ENCODE measurements at places on chromosomes 16 and 17. TPM values are rescaled to one million over a fixed set of nuclear protein-coding genes. Genes with fewer than 3 reads are reported as not detected.
A peak's percentile ranks its signal among the peaks of the same experiment; 100 is the strongest.

DNA sequence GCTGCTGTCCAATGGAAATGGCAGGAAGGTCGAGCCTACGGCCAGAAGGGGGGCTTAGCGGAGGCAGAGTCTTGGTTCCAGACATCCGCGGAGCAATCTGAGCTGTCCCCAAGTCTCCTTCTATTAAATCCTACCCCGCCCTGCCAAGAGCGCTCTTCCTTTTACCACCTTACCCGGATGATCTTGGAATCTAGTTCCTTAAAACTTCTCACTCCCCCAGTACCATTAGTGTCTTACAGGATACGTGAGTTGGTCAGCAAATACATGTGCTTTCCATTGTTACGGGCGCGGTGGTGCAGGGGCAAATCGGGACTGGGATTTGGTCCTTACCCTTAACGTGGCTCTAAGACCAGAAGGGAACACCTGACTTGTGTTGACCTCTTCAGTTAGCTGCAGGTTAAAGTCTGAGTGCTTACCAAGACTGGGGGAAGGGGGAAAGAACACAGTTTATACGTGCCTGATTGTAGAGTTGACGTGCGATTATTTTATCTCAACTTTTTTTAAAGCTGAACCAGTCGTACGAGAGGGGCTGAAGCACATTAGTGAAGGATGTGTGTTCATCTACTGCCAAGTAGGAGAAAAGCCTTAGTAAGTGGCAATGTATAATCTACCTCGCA lies 495 bp downstream of the TXNDC17 start:
- no peak for DNase-seq

- no peak for DNase-seq
Observed at GRCh38 chr17:72942579-72942978, 149.9 kb downstream of the SLC39A11 start.

DNA sequence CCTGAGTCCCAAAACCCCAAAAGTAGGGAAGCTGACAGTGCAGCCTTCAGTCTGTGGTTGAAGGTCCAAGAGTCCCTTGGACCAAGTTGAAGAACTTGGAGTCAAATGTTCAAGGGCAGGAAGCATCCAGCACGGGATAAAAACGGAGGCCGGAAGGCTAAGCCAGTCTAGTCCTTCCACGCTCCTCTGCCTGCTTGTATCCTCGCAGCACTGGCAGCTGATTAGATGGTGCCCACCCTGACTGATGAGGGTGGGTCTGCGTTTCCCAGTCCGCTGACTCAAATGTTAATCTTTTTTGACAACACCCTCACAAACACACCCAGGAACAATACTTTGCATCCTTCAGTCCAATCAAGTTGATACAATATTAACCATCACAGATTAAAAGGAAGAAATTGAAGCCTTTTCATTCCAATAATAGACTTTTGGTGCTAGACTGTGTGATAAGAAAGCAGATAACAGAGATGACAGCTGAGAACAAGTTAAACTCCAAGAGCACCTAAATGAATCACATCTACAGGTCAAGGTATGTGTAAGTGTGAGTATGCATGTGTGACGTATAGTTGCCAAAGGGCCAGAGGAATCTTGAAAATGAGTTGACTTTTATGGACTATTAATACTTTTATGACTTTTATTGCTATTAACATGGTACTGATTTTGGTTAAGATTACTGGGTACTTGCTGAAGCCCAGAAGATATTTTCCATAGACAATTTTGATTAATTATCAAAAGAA lies 933.5 kb upstream of the SOX9 start:
- no peak for DNase-seq

GRCh38 chr17:64083563-64084085 lies 46.3 kb downstream of the ERN1 start:
- DNase-seq, result no peak

DNA sequence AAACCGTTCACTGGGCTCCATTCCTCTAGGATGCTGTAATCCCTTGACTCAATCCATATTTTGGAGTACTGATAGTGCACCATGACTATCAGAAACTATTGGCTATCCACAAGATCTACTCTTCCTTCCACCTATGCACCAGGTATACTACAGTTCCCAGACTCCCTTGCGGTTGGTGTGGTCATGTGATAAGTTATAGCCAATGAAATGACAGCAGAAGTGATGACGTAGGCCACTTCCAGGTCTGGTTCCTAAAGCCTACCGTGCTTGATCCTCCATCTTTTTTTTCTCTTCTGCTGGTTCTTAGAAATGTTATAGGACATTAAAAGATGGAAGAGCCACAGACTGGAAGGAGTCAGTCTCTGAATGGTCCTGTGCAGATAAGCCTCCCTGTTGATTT lies 278.8 kb upstream of the C16orf82 start:
- DNase-seq, result no peak

- no peak for DNase-seq
Observed at GRCh38 chr16:31079342-31079944, 5.2 kb downstream of the ZNF646 start.

DNA sequence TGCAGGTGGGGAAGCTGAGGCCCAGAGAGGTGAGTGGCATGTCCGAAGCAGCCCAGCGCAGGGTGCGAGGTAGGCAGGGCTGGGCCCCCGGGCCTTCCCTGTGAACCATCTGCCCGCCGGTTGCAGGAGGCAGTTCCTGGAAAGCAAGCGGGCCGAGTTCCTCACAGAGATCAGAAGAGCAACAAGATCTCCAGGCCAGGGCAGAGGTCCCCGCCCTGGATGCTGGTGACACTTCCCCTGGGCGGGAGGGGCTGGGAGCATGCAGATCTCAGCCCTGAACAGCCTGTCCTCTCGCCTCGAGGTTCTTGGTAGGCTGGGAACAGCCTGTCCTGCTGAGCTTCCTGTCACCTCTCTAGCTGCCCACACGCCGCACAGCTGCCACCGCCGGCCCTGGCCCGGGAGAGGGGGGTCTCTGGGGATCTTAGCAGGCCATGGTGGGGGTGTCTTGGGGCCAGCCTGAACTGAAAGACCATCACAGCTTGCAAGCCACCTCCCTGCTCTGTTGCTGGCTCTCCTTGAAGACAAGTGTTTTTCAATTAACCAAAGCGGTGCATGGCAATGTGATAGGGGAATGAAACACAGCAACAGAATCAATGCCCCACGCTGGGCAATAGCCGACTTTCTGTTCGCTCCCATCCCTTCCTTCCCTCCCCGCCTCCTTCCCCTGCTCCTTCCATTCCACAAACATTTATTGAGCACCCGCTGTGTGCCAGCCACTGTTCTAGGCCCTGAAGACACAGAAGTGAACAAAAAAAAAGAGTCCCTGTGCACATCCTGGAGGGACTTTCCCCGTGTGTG lies 31.7 kb downstream of the SOCS1 start:
- DNase-seq, result peak; percentile 85

- no peak for DNase-seq
Observed at GRCh38 chr16:734208-734980, 6.4 kb downstream of the CIAO3 start.

DNA sequence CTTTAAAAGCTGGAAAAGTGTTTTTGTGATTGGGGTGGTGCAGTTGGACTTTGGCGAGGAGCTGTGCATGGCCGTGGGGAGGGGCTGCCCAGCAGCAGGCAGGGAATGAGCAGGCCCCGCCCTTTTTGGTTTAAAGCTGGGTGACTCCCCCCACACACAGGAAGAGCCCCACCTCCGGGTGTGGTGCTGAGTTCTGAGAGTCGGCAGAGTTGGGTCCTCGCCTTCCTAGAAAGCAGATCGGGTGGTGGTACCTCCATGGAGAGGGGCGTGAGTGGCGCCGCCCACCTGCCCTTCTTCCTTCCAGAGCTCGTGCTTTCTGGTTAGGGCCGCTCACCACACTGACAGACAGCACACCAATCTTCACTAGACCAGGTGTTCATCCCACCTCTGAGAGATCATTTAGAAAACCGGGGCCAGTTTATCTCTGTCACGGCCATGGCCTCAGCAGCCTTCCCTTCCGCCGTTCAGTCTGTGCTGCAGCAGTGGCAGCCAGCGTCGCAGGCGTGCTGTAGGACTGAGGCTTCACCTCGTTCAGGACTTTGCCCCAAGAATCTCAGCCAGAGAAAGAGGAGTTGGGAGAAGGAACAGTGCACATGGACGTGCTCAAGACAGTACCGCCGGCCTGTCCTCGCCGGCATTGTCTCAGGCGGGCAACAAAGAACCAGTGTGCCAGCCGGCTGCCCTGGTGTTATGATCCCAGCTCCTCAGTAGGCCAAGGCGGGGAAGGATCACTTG lies 144.0 kb upstream of the CHMP6 start:
- peak; percentile 88 for DNase-seq

- DNase-seq, result no peak
Observed at GRCh38 chr16:49653173-49653570, 202.7 kb downstream of the ZNF423 start.

- no peak for DNase-seq
Observed at GRCh38 chr17:64218066-64218465, 45.0 kb downstream of the TEX2 start.

GRCh38 chr16:75217389-75217851 lies 1.4 kb upstream of the CTRB1 start:
- DNase-seq, result no peak

GRCh38 chr17:74148446-74148845 lies 55.0 kb upstream of the RPL38 start:
- no peak for DNase-seq

- DNase-seq, result no peak
Observed at GRCh38 chr16:11510178-11510973, 76.3 kb downstream of the LITAF start.

DNA sequence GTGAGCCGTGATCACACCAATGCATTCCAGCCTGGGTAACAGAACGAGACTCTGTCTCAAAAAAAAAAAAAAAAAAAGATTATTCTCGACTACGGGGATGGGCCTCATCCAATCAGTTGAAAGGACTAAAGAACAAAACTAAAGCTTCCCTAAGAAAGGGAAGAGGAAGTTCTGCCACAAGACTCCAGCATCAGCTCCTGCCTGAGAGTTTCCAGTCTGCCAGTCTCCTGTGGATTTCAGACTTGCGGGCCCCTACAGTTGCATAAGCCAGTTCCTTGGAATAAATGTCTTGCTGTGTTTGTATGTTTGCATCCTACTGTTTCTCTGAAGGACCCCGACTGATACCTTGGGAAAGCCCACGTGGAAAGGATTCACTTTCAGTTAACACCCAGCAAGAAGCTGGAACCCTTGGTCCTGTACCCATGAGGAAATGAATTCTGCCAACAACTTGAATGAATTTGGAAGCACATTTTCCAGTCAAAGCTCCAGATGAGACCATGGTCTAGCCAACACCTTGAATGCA lies 26.3 kb upstream of the FZD2 start:
- DNase-seq, result no peak

GRCh38 chr17:48608494-48608834 lies 2.4 kb downstream of the HOXB7 start:
- no peak for DNase-seq

GRCh38 chr16:1597154-1597553 lies 14.7 kb downstream of the IFT140 start:
- no peak for DNase-seq

DNA sequence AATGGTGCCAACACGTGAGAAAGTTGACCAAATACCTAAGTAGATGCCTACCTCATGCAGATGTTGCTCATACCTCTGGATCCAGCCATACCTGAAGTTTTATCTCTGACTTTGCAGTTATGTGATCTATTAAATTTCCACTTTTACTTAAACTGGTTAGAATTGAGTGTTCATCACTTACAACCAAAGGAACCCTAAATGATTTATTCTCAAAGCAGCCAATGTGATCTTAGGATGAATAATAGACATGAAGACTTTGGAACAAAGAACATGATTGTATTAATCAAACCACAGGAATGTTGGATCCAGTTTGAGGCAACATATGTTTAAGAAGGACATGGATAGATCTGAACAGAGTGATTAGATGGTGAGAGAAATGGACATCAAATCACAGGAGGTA lies 68.7 kb downstream of the IRX6 start:
- DNase-seq, result no peak

DNA sequence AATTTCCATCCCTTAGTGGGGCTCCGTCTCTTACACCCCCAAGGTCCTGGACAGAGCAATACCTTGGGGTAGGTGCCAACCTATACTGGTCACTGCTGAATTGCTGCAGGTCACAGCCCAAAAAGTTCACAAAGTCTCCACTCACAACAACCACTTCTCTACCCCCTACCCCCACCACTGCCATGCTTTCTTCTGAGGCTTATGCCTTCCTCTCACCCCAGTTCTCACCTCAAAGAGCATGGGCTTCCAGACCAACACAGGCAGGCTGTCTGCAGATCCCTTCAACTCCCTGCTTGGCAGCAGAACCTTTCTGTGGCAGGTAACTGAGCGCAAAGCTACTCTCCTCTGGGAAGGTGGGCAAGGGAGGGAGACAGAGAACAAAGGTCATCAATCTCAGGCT lies 35.5 kb downstream of the C16orf78 start:
- DNase-seq, result no peak

GRCh38 chr17:80995131-80995530 lies 3.5 kb downstream of the CHMP6 start:
- no peak for DNase-seq

DNA sequence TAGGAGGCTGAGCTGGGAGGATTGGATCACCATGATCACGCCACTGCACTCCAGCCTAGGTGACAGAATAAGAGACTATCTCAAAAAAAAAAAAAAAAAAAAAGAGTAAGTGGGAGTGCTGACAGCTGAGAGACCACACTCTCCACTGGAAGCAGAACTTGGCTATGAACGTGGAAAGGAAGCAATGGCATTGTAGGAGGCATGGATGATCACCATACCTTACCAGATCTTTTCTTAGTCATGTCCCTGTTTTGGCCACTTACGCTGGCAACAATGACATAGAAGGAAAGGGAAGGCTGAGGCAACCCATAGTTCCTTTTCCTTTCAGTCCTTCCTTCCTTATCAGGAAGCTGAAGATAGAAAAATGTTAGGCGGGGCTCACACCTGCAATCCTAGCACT lies 3.7 kb upstream of the ATP1B2 start:
- DNase-seq, result no peak

KRTAP2-2 gene
- total RNA-seq, result not detected

SPATA22 gene
- total RNA-seq, result not detected

CFAP97D1 gene
- not detected for total RNA-seq

MPG gene
- 64.3 TPM for total RNA-seq

CCL23 gene
- total RNA-seq, result not detected

KRT31 gene
- total RNA-seq, result not detected

CHST5 gene
- not detected for total RNA-seq

MYH8 gene
- not detected for total RNA-seq

PRSS33 gene
- not detected for total RNA-seq

CA4 gene
- not detected for total RNA-seq

All from activated CD4-positive, alpha-beta memory T cell treated with anti-CD3 and anti-CD28 coated beads, Interleukin-2, amount 10 ng/mL, durations not matched to agents 7 days and 5 days (primary cell).